Right ventricle myocardium superior (tissue), 1 donor: ENCODE measurements at places on chromosomes 12 and 14. TPM values are rescaled to one million over a fixed set of nuclear protein-coding genes. Genes with fewer than 3 reads are reported as not detected.

GPRC5D gene
- total RNA-seq: not detected

- peak; percentile 88 for DNase-seq
Measured at GRCh38 chr12:6195665-6196535, 4.3 kb upstream of the CD9 start.

DNA sequence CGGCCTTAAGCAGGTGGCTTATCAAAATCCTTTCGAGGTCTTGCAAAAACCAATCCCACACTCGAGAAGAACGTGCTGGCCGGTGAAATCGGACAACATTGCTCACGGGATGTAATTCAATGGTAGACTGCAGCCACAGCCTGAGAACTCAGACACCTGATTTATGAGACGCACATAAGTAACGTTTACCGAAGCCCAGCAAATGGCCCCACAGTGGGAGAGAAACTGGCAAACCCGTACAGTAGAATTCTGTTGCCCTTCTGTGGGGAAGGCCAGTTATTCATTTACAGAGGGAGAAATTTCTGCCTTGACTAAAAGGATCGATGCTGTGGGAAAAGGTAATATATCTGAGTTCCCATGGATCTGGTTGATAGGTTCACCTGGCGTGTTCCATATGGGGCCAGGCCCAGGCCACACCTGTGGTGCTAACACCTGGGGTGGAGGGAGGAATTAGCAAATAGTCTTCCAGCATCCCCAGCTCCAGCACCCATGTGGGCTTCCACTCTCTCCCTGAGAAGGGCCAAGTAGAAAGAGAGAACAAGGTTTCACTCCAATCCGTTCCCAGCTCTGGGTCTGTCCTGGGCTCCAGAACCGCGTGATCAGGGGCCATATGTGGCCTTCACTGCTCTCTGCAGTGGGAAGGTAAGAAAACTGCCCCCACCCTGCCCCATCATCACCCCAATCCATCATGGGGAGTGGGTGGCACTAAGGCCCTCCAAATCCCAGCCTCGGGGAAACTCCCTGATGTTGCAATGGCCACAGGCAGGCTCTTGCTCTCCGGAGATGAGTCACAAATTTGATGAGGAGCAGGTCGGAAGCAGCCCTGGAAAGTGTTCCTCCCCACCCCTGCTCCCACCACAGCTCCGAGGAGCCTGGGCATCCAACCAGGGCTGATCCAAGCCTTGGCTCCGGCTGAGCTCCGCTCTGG, 12.7 kb downstream of the BDKRB1 start:
- DNase-seq: peak; percentile 50

GARIN6 gene
- not detected for total RNA-seq

ADAMTS20 gene
- total RNA-seq: not detected

KRT83 gene
- not detected for total RNA-seq

TMEM233 gene
- 0.13 TPM for total RNA-seq

DNA sequence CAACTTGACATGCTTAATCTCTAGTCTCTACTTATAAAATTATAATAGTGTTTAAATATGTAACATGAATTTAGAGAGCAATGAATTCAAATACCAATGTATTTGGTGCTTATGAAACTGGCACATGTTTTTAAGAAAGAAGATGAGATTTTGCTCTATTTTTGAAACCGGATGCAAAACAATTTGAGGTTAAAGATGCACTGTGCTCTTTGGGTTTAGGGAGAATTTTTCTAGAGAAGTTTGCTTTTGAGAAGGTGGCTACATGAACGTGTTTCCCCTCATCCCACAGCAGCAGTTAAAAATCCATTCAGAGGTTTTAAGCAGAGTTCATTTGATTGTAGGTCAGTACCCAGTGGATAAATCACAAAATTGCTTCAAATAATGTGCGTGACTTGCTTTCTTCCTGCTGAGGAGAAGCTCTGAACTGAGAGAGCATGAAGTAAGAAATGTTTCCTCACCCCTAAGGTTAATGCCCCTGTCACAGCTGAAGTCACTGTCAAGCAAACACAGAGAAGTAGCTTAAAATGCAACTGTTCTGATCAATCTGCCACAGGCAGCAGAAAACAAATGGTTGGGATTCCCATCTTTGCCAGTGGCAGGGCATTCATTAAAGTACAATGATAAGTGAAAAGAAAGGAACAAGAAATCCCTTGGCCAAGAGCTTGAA, 241.9 kb upstream of the SYT1 start:
- DNase-seq: no peak

CCDC177 gene
- not detected for total RNA-seq

DNA sequence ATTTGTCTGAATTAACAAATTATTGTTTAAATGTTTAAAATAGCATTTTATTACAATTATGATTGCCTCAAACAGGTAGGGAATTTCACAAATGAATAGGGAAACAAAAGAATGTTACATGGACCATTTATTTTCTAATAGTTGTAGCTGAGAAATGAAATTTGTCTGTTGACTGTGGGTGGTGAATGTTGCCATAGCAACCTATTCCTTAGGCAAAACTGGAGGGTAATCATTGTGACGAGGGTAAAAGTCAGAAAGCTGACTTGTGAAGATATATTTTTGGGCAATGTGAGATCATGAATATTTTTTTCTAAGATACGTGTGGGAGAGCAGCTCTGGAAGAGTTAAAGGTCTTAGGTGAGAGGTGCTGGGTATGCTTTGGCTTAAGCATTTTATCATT, 24.2 kb upstream of the CLEC14A start:
- no peak for DNase-seq

GRCh38 chr12:130162267-130162666, at the start of gene FZD10:
FZD10 (plus strand) TSS chr12:130162464; CDS start chr12:130162943, 479 bp downstream.
- no peak for DNase-seq

DNA sequence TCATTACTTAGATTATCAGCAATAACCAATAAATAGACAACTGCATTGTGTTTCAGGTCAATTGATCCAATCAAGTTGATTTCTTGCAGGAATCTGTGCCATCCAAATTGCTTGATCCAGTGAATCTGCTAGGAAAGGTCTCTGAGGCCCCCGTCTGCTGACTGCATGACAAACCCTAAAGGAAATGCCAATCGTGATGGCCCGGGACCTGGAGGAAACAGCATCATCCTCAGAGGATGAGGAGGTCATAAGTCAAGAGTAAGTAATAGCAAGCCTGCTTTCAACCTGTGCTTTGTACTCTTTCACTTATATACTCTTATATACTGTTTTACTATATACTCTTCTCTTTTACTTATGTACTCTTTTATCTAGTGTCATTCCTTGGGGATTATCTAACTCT, 1.9 kb downstream of the TTLL5 start:
- no peak for DNase-seq
